Activated CD4-positive, alpha-beta T cell treated with anti-CD3 and anti-CD28 coated beads, Interleukin-2, amount 10 ng/mL, durations not matched to agents 24 days and 14 days (primary cell): ENCODE measurements at places on chromosomes 12 and 14.

DNA sequence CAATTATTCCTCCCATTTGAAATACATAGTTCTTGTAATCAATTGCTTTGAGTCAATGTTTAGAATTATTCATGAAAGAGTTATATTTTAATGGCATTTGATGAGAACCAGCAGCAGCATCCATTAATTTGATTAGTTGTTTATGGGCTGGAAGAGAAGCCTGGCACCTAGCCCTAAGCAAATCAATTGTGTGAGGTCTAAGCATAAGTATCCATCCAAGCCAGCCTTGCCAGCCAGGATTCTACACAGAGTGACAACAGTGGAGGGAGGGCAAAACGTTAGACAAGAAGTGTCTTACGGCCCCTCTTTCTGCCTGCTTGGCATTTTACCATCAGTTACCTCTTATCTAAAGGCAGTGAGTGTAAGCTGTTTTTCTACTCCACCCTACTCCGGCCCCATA is 478.5 kb downstream of the NELL2 start:
- H3K4me1 ChIP-seq: no peaks in the 10 kb centered on the region
- no peaks in the 10 kb centered on the region for H3K36me3 ChIP-seq
- no peak overlapping the region for H3K4me3 ChIP-seq

GRCh38 chr12:124742678-124743077 is 121.0 kb downstream of the SCARB1 start:
- H3K36me3 ChIP-seq: no peaks in the 10 kb centered on the region
- no peak for DNase-seq
- H3K27ac ChIP-seq: no peak overlapping the region
- peaks cover 28% of the 10 kb centered on the region for H3K4me1 ChIP-seq

- DNase-seq: no peak
- H3K4me3 ChIP-seq: no peak overlapping the region
- no peaks in the 10 kb centered on the region for H3K27me3 ChIP-seq
- peaks cover 6% of the 10 kb centered on the region for H3K4me1 ChIP-seq
These were observed 5.9 kb upstream of the WASHC3 start for GRCh38 chr12:102067574-102068258.

DNA sequence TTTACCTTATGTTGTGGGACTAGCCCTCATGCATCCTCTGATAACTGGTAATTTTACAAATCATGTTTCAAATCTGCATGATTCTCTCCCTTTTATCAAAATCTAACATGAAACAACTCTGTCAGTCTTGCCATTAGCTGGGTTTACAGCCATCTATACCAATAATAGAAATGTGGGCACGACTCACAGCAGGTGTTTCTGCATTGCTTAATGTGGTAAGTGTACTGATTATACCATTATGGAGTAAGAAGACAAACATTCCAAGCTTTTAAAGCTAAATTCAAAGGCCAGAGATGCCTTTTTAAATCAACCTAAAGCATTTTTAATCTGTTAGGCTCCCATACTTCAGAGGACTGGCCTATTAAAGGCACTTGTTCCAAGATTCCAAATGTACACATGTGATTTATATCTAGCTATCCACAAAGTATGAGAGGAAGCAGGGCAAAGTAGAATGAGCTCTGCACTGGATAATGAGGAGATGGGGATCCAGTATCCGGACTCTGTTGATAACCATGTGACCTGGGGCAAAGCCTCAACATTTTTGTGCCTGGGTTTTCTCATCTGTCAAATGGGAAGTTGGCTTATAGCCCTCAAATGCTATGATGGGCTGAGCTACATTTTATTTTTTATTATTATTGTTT is 52.3 kb upstream of the FUT8 start:
- DNase-seq: no peak
- peak overlapping the region; percentile 9 for H3K4me3 ChIP-seq
- H3K27me3 ChIP-seq: no peaks in the 10 kb centered on the region
- peaks cover 60% of the 10 kb centered on the region for H3K36me3 ChIP-seq

DNA sequence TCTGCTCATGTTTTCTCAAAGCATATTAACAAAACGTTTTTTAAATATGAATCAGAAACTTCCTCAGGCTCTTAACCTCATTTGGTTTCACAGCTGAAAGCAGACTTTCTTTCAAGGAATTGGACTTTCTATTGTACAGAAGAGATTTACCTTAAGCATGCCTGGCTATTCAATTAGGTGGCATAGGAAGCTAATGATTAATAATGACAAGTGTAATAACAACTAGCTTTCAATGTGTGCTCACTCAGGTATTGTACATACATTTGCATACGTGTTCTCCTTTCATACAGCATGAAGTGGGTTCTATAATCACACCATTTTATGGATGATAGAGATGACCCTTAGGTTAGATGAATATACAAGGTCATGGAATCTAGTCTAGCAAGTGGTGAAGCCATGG is 115.7 kb downstream of the ANO6 start:
- no peak for DNase-seq
- H3K27me3 ChIP-seq: no peaks in the 10 kb centered on the region
- peaks cover 16% of the 10 kb centered on the region for H3K36me3 ChIP-seq
- H3K4me3 ChIP-seq: no peak overlapping the region

GRCh38 chr12:70482764-70483163 is 116.7 kb downstream of the KCNMB4 start:
- H3K4me3 ChIP-seq: no peak overlapping the region
- no peak overlapping the region for H3K27ac ChIP-seq
- H3K36me3 ChIP-seq: no peaks in the 10 kb centered on the region
- no peaks in the 10 kb centered on the region for H3K27me3 ChIP-seq

DNA sequence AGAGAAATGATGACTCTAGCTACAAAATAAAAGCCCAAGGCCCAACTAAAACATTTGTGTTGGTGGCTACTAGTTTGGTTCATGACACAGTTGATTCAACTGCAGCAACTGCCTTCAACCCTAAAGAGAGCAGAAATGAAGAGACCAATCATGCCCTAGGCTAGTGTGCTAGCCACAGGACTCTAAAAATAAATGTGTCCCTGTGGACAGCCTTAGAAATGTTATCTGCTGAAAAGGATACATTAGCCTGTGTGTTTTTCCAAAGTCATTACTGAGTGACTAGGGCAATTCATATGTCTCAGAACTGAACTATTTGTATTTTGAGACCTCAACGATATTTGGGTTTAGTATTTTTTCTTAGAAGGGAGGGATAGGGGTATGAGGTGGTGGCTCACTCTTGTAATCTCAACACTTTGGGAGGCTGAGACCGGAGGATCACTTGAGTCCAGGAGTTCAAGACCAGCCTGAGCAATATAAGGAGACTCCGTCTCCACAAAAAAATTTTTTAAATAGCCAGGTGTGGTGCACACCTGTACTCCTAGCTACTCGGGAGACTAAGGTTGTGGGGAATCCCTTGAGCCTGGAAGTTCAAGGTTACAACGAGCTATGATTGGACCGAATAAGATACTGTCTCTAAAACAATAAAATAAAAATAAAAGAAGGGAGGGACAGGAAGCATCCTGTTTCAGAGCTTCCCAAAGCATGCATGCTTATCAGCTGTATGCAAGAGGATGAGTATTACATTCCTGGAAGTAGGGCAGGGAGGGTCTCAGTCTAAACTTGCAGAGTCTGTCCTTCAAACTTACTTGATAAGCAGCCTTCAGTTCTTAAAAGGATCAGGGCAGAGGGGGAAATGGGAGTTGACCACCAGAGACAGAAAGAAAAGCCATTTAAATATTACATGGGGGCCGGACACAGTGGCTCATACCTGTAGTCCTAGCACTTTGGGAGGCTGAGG is 29.6 kb upstream of the NAP1L1 start:
- H3K27me3 ChIP-seq: peaks cover 10% of the 10 kb centered on the region
- DNase-seq: no peak
- H3K27ac ChIP-seq: no peak overlapping the region
- H3K36me3 ChIP-seq: no peaks in the 10 kb centered on the region
- no peaks in the 10 kb centered on the region for H3K4me1 ChIP-seq

- no peaks in the 10 kb centered on the region for H3K27me3 ChIP-seq
- H3K27ac ChIP-seq: no peak overlapping the region
- peaks cover 20% of the 10 kb centered on the region for H3K36me3 ChIP-seq
- H3K4me3 ChIP-seq: no peak overlapping the region
- H3K4me1 ChIP-seq: peaks cover 6% of the 10 kb centered on the region
These were observed 112.0 kb downstream of the ANO6 start for GRCh38 chr12:45327823-45328383.

- no peak overlapping the region for H3K4me3 ChIP-seq
- H3K27me3 ChIP-seq: peaks cover 1% of the 10 kb centered on the region
- no peak for DNase-seq
- no peak overlapping the region for H3K27ac ChIP-seq
- H3K36me3 ChIP-seq: no peaks in the 10 kb centered on the region
- no peaks in the 10 kb centered on the region for H3K4me1 ChIP-seq
These were observed 90.1 kb downstream of the LRRK2 start for GRCh38 chr12:40314927-40315326.

DNA sequence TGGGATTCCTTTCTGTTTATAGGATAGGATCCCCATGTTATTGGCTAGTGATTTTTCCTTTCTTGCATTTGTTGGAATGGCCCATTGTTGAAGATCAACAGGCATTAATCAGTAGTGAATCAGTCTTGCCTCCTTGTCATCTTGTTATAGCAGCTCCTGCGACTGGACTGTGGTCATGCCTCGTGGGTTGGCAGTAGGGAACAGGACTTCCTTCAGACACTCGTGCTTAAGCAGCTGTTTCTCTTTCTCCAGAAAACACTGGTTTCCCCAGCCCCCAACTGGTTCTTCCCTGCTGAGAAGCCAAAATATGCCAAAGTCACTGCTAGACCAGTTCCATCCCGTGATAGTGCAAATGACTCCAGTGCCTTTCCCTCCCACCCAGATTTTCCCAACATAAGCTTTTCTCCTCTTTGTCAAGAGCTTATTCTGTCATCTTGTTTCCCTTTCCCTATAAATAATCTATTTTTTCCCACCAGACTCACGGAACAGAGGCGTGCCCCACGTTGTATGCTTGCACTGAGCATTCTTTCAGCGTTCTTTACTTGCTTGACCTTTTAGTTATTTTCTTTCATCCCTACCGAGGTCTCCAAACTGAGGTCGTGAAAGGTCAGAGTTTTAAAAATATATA is 83.5 kb downstream of the SAMD4A start:
- H3K27me3 ChIP-seq: peaks cover 22% of the 10 kb centered on the region
- peaks cover 7% of the 10 kb centered on the region for H3K4me1 ChIP-seq
- H3K36me3 ChIP-seq: no peaks in the 10 kb centered on the region
- H3K4me3 ChIP-seq: no peak overlapping the region

GRCh38 chr14:73476451-73476931 is 14.2 kb upstream of the RIOX1 start:
- no peak overlapping the region for H3K27ac ChIP-seq
- no peak overlapping the region for H3K4me3 ChIP-seq
- peaks cover 4% of the 10 kb centered on the region for H3K27me3 ChIP-seq
- DNase-seq: no peak
- no peaks in the 10 kb centered on the region for H3K36me3 ChIP-seq

GRCh38 chr12:89047856-89048418 is 304.4 kb downstream of the DUSP6 start:
- no peak overlapping the region for H3K4me3 ChIP-seq
- peaks cover 14% of the 10 kb centered on the region for H3K36me3 ChIP-seq
- H3K4me1 ChIP-seq: peaks cover 26% of the 10 kb centered on the region
- no peak overlapping the region for H3K27ac ChIP-seq
- DNase-seq: no peak

DNA sequence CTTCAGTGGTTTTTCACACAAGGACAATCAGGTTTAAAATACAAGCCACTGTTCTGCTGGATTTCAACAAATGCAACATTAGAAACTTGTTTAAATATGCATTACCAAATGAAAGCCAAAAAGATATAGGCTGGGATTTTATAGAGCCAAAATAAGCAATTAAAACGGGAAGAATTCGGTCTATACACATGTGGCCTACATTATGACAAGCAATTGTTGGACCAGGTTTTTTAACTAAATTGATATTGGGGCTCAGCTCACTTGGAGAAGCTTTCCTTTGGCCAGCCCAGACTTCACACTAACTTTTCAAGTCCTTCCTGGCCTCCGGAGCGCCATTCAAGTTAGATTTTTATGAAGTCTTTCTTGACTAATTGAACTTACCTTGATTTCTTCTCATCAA is 16.9 kb upstream of the PDE3A start:
- no peak overlapping the region for H3K4me3 ChIP-seq
- no peaks in the 10 kb centered on the region for H3K27me3 ChIP-seq
- H3K36me3 ChIP-seq: no peaks in the 10 kb centered on the region
- H3K4me1 ChIP-seq: no peaks in the 10 kb centered on the region
- H3K27ac ChIP-seq: no peak overlapping the region

DNA sequence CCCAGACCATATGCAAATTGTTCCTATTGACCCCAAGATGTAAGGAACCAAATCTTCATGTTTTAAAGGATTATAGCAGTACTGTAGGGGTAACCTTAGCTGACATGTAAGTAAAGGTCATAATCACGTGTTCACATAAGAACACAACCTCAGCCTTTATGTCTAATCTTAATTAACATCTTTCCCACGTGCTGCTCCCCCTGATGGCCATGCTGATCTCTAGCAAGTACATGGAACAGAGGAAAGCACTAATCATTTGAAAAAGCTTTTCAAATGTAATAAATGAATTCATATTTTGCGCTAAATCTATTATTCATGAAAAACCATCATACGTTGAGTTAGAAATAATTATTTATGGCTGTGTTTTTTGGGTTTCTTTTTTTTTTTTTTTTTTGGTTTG is 30.5 kb upstream of the ITPR2 start:
- no peaks in the 10 kb centered on the region for H3K36me3 ChIP-seq
- peaks cover 16% of the 10 kb centered on the region for H3K4me1 ChIP-seq
- DNase-seq: no peak
- no peak overlapping the region for H3K27ac ChIP-seq
- H3K27me3 ChIP-seq: peaks cover 18% of the 10 kb centered on the region

DNA sequence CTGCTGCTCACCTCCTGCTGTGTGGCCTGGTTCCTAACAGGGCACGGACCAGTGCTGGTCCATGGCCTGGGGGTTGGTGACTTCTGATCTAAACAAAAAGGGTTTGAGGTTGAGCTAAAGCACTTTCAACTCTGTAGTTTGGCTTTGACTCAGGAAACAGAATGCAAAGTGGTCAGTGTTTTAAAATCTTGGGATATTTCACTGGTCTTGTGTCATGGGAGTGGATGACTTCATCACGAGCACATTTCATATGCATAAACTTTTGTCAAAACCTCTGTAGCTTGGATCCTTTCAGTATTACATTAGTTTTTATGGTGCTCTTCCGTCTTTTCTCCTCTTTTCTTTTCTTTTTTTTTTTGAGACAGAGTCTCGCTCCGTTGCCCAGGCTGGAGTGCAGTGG is 25.6 kb downstream of the FAM161B start:
- no peak for DNase-seq
- no peaks in the 10 kb centered on the region for H3K27me3 ChIP-seq
- H3K27ac ChIP-seq: peak overlapping the region; percentile 24
- peaks cover 70% of the 10 kb centered on the region for H3K36me3 ChIP-seq
- H3K4me3 ChIP-seq: no peak overlapping the region

GRCh38 chr14:76603713-76604112 is 157.6 kb upstream of the VASH1 start:
- no peaks in the 10 kb centered on the region for H3K4me1 ChIP-seq
- no peak for DNase-seq
- no peak overlapping the region for H3K4me3 ChIP-seq
- H3K27ac ChIP-seq: no peak overlapping the region
- peaks cover 1% of the 10 kb centered on the region for H3K27me3 ChIP-seq
